Activated CD4-positive, alpha-beta T cell treated with anti-CD3 and anti-CD28 coated beads for 36 hours (primary cell): ENCODE measurements at places on chromosomes 5 and 9. TPM values are rescaled to one million over a fixed set of nuclear protein-coding genes. Genes with fewer than 3 reads are reported as not detected.
A peak's percentile ranks its signal among the peaks of the same experiment; 100 is the strongest.

DNA sequence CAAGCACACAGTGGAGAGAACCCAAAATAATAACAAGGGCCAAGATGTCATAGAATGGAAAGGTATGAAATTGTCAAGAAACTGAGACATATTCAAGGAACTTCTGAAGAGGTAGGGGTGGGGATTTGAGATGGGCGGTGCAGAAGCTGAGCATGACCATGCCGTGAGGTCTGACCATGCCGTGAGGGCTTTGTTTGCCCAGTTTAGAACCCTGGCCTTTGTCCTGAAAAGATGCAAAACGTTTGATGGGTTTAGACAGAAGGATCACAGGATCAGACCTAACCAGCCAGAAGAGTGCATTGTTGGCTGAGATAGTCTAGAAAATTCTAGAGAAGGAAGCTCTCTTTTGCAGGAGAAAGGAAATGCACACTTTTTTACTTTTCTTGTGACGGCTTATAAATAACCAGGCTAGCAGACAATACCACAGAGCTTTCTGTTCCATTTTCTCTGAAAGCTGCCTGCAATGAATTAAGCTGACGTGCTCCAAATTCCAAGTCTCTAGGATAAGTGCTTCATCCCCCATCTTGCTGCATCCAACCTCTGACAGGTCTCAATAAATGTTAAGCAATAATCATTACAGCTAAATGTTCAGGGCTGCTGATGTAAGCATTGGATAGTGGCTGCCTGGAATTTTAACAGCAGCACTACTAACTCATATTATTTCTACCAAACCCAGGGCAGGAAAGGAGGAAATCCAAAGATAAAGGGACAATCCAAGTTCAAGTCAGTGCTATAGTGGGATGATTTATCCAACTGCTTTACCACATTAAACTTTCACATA is 110.9 kb upstream of the IL6ST start:
- DNase-seq = no peak

DNA sequence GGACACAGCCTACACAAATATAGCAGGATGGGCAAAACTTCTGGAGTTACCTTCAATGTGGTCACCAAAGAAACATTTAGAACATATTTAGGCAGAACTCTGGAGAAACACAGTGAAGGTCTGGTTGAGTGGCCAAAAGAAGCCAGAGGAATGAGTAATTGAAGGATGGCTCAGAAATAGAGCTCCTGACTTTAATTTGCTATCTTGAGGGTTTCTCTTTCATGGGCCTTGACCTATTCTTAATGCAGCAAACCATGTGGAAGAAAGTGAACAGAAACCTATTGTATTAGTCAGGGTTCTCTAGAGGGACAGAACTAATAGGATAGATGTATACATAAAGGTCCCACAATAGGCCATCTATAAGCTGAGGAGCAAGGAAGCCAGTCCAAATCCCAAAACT is 650.5 kb downstream of the ACTL7B start:
- DNase-seq = no peak

DNA sequence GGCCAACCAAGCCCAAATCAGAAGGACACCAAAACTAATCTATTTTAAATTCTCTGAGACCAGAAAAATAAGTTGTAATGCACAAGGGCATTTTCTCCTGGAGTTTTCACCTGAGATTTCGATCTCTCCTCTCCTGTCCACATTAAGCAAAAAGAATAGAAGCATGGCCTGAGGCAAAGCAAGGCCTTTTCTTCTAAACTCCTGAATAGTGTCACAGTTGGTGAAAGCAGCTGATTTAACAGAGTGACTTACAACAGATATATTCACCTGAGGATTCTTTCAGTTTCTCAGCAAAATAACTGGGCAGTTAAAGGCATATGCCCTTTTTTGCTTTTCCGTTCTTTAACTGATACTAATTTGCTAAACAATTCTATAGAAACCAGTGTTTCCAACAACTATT is 547.7 kb downstream of the EFNA5 start:
- DNase-seq = no peak

The ADCY2 gene
- not detected for total RNA-seq

- DNase-seq = peak; percentile 23
Observed at GRCh38 chr9:92631452-92632343, 38.2 kb downstream of the IPPK start.

The PRR7 gene
- 12.3 TPM for total RNA-seq

DNA sequence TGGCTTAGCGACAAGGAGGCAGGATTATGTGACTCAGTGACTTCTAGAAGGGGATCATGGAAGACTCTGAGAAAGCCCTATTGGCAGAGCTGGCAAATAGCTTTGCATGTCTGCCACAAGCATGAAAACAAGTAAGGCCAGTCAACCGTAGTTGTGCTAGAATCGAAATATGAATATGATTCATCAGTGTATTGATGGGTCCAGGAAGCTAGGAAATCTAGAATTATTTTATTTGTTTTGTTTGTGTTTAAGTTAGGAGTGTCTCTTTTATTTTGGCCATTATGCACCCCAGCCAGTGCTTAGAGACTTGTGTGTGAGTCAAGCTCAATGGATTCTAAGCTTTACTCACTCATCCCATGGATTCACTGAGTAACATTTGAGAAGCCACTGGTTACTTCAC is 3.8 kb upstream of the ITGA2 start:
- no peak for DNase-seq

The TMEM232 gene
- total RNA-seq = 1.2 TPM

The TAF11L5 gene
- not detected for total RNA-seq

GRCh38 chr9:135727257-135727875 is 25.4 kb downstream of the KCNT1 start:
- DNase-seq = no peak

- DNase-seq = no peak
Observed at GRCh38 chr5:176650354-176650884, 3.1 kb downstream of the TSPAN17 start.

DNA sequence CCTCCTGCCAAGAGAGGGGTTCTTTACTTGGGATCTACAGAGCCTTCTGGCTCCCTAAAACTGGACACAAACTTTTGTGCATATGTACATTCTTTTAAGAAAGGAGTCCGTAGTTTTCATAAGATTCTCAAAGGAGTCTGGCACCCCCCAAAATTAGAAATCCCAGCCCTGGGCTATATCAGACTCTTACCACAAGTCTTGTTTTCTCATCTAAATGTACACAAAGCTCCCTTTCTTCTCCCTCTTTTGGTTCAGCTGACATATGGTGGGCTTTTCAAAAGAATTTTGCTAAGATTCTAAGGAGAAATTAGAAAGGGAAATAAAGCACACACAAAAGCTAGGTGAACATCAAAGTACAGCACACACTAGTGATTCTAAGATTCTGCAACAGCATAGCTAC is 114.4 kb downstream of the ENC1 start:
- no peak for DNase-seq

- DNase-seq = peak; percentile 91
Observed at GRCh38 chr5:99060306-99061261, 131.8 kb upstream of the CHD1 start.

The GRXCR2 gene
- total RNA-seq = not detected

GRCh38 chr9:125632321-125633115 is 74.5 kb downstream of the MAPKAP1 start:
- DNase-seq = peak; percentile 65

GRCh38 chr5:122439645-122440044 is 127.6 kb downstream of the SNCAIP start:
- DNase-seq = no peak

- no peak for DNase-seq
Observed at GRCh38 chr5:81308836-81309235, 7.4 kb downstream of the ZCCHC9 start.

The NIPBL gene
- 50.9 TPM for total RNA-seq

The OCLN gene
- total RNA-seq = 2.1 TPM

- DNase-seq = no peak
Observed at GRCh38 chr9:4547016-4547415, 56.7 kb downstream of the SLC1A1 start.

The CD274 gene
- total RNA-seq = 25.0 TPM
